ENCODE measurements at places on chromosomes 6 and 20.

DNA sequence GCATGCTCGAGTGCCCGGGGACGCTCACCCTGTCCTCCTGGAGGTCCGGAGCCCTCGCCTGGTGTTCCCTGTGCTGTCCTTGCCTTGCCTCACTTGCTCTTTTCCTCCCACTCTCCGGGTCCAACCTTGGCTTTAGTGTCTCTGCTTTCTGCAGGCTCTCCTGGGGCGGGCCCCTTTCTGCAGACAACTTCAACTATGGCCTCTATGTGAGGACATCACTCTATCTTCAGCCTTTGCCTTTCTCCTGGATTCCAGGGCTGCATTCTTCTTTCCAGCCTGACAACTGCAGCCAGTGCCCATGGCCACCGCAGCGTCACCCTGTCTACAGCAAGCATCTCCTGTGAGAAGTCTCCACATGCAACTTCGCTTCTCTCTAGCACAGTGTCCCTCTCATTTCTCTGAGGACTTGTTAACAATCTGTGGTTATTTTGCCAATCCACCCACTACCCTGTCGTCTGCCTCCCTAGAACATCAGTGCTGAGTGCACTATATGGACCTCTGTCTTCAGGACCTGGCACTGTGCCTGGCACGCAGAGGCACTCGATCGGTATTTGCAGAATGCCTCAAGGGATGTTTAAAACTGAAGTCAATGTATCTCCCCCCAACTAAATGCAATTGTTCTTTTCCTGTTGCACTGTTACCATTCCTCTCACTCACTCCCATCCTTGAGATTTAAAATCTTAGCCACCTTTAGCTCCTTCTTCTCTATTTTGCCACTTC is 35.9 kb downstream of the FOXC1 start:
- no peak for DNase-seq

DNA sequence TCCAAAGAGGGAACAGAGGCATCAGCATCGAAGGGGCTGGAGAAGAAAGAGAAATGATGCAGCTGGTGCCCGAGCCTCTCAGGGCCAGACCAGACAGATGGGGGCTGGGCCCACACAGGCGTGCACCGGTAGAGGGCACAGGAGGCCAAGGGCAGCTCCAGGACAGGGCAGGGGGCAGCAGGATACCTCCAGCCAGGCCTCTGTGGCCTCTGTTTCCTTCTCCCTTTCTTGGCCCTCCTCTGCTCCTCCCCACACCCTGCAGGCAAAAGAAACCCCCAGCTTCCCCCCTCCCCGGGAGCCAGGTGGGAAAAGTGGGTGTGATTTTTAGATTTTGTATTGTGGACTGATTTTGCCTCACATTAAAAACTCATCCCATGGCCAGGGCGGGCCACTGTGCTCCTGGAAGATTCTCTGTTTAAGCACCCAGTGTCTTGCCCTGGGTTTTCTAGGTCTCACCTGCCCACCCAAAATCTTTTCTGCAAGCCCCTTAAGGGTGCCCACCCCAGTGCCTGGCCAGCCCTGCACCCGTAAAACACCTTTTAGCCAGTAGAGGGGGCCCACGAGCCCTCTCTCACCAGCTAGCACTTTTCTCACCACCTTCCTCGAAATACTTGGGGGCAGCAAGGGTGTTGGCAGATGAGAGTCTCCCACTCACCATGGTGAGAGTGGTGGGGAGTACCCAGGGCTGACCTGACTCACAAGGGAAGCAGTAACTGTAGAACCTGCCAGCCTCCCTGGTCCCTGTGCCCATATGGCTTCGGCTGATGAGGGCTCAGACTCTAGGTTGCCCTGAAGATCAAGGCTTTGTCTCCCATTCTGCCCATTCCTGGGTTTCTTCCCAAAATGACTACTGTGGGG is 35.7 kb upstream of the ID1 start:
- DNase-seq: peak; percentile 28

- DNase-seq: no peak
Observed at GRCh38 chr6:37761554-37762271, 57.8 kb upstream of the ZFAND3 start.

DNA sequence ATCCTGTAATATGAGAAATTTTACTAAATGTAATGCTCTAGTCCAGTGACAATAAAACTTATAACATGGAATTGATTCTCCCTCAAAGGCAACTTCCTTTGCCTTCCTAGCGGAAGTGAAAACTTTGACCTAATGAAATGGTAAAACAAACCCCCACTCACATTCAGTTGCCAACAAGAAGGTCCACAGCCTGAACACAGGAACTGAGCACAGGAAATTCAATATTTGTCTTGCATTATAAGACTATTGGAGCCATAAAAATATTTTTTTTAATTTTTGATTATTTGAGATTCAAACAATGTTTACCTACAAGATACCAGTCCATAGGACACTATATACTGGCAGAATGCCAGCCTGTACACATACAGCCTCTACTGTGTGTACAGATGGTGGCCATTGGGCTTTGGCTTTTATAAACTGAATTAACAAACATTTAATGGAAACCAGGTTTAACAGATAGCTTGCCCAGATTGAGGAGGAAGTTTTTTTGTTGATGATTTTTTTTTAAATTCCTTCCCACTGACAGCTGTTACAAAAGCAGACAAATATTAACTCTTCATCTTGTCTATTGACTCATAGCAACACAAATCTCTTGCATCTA is 481.5 kb upstream of the JAG1 start:
- no peak for DNase-seq

GRCh38 chr20:61989741-61990140 is 75.9 kb downstream of the TAF4 start:
- DNase-seq: no peak

- DNase-seq: no peak
Observed at GRCh38 chr20:22629927-22630326, 45.6 kb upstream of the FOXA2 start.

DNA sequence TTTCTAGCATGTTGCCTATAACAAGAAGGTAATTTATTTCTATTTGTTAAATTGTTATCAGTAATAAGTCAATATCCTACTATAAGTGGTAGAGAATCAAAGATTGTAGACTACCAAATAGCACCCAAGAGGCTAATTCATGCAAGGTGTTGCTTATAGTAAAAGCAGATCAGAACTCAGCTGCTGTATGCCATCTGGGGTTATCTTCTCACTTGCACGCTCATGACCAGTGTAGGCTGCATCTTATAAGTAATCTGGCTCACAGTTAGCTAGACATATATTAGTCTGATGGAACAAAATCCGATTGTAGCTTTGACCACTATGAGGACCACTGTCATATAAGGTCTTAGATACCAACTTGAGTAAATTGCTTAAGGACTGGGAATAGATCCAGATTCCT is 17.0 kb downstream of the TOP1 start:
- DNase-seq: no peak

- DNase-seq: no peak
Observed at GRCh38 chr6:83169106-83169505, 24.0 kb downstream of the PGM3 start.

DNA sequence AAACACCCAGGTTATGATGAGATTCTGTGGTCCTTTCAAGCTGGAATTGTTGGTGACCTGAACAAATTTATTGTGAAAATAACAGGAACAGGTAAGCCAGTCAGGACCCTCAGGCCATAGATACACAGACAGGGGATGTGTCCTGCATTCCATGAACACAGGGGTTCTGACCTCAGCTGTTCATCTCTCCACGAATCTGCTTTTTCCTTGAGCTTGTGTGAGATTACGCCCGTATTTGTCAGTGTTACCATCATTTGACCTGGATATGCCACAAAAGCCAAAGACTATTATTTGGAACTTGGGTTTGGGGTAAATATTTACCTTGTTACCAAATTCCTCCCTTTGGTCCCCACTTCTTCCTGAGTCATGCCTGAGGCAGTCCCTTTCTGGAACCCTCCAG is 288.9 kb downstream of the PREX1 start:
- no peak for DNase-seq

DNA sequence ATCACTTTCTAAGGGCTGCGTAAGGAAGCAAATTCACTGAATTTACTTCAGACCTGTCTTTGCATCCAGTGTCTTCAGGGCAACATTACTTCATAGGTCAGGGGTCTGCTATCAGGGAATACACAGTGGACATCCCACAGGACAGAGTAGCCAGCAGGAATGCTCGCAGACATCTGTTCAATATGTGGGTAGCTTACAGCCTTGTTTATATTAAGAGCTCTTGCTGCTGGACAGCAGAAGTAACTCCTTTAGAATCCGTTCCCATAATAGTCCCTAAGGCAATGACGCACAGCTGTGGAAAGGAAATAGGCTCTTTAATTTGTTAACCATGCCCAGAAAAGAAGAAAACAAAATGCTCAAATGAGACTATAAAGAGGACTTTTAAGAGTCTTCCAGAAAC is 198.7 kb downstream of the MOXD1 start:
- no peak for DNase-seq

- no peak for DNase-seq
Observed at GRCh38 chr20:25273046-25273445, 25.2 kb downstream of the PYGB start.

GRCh38 chr6:7500752-7501282 is 40.7 kb upstream of the DSP start:
- DNase-seq: no peak

DNA sequence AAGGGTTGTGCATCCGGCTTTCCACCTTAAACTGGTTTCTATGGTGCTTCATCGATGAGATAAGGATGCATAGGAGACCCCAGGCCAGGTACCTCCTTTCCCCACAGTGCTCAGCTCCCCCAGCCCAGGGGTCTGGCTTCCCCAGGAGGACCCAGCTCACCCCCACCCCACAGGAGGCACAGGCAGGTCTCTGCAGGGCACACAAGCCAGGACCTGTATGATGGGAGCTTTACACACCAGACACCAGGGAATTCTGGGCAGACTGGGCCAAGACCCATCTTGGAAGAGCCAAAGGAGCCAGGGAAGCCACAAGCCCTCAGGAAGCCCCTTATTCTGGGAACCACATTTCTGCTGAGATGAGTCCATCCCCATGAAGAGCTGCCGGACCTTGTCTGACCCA is 29.6 kb downstream of the UBD start:
- DNase-seq: no peak

GRCh38 chr6:165574220-165575157 is 88.6 kb downstream of the PDE10A start:
- no peak for DNase-seq

GRCh38 chr20:57091748-57092111 is 174.7 kb downstream of the BMP7 start:
- DNase-seq: no peak

GRCh38 chr6:149317644-149318571 is at the start of gene TAB2:
Gene TAB2, plus strand, starts transcription at chr6:149317712. Its CDS starts 52,286 bp downstream, at chr6:149369998.
- DNase-seq: peak; percentile 60

- DNase-seq: no peak
Observed at GRCh38 chr20:51134405-51134804, 111.5 kb upstream of the KCNG1 start.

DNA sequence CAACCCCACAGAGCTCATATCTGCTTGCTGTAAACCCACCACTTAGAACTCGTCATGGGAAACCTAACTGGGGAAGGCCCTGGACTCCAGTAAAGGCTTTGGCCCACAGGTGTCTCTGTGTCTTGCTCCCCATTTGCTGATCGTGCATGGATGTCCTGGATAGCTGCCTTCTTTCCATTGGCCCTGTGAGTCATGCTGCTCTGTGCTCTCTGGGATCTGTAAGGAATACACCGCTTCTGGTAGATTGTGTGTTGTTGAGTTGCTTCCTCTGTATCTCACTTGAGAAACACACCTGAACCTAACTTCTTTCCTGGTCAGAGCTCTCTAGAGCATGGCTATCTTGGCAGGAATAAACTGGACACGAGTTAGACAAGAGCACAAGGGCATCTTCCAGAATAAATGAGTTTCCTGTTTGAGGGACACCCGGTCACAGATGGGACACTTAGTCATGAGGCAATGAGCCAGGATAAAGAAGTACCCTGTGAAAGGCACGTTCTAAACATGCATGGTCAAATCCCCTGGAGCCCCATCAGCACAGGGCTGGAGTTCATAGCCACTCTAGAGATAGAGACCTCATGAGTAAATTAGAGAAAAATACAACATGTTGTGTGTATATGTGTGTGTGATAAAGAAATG is 99.6 kb upstream of the TMEM170B start:
- no peak for DNase-seq

DNA sequence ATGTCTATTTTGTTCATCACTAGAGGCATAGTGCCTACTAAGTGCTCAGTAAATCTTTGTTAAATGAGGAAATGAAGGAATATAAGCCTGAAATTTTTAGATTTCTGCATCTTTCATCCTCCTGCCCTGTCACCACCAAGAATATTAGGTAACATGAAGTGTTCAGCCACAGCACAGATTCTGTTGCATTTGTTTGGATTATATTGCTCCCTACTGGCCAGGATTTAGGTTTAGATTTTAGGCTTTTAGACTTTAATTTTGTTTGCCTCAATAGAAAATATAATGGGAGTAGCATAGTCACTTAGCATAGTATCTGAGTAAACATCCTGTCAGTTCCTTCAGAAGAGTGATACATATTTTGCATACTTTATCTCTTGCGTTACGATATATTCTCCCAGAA is 14.2 kb downstream of the FARS2 start:
- DNase-seq: no peak

Data from stimulated activated CD4-positive, alpha-beta T cell treated with anti-CD3 and anti-CD28 coated beads, TNF-alpha, amount 100 ng/mL, for 24 hours (primary cell).